Tibial nerve (tissue), 4 donors: ENCODE measurements at places on chromosomes 11 and 22.
A peak's percentile ranks its signal among the peaks of the same experiment; 100 is the strongest.

GRCh38 chr11:131591051-131591461 lies 220.6 kb downstream of the NTM start:
- no peaks in the 10 kb centered on the region for H3K36me3 ChIP-seq
- no peak overlapping the region for H3K4me3 ChIP-seq
- DNase-seq, result no peak
- no peaks in the 10 kb centered on the region for H3K27me3 ChIP-seq
- no peak overlapping the region for H3K27ac ChIP-seq

GRCh38 chr11:103491777-103492176 lies 382.6 kb downstream of the DYNC2H1 start:
- H3K4me1 ChIP-seq, result no peaks in the 10 kb centered on the region
- H3K27me3 ChIP-seq, result no peaks in the 10 kb centered on the region
- H3K36me3 ChIP-seq, result no peaks in the 10 kb centered on the region
- H3K4me3 ChIP-seq, result no peak overlapping the region

DNA sequence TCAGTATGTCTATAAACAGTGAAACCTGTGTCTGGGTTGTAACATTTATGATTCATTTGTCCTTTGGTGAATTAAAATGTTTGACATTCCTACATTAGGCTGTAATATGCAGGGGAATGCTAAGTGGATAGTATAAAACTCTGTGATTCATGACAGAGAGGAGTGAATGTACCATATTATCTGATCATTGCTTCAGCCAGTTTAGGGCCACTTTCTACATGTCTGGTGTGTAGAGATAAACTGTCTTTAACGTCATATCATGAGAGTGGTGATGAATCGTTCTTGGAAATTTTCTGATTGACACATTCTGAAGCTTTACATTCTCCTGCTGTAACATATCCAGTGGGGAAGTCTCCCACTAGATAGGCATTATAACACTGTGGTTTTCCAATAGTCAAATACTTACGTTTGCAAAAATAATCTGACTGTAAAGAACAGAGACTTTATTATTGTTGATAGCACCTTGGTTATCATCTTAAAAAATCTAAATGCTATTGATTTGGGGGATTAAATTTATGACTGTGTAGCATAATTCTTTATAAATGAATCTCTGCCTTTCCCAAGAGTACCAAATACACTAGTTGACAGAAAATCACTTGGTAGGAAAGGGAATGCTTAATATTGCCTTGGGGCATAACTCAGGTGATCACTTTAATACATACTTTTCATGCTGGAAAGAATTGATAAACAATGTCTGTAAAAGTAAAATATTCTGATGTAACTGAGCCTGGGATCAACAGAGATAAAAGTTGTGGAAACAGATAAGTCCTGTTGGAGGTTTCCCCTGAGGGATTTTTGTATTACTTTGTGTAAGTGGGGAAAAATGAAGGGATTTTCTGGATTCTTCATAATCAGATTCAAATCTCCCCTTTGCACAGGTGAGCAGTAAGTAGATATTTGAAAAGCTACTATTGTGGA lies 427.9 kb downstream of the JRKL start:
- no peaks in the 10 kb centered on the region for H3K4me1 ChIP-seq
- DNase-seq, result no peak
- no peaks in the 10 kb centered on the region for H3K36me3 ChIP-seq
- H3K4me3 ChIP-seq, result no peak overlapping the region

DNA sequence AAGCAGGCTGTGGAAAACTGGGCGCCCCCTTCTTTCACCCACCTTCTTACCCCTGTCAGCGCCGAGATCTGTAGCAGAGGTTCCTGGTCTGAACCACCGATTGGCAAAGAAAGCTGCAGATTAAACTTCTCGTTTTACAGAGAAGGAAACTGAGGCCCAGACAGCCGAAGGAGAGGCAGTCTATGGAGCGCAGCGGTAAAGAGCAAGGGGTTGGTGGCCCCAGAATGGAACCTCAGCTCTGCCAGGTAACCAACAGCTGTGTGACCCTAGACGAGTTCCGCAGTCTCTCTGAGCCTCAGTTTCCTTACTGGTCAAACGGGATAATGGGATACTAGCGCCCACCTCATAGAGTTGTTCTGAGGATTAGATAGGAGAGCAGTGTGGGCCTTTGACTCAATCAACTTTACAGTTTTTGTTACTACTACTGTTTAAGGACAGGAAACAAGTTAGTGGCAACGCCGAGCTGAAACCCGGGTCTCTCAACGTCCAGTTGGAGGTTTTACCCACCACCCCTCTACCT lies 3.1 kb upstream of the WT1 start:
- no peak overlapping the region for H3K4me3 ChIP-seq
- no peaks in the 10 kb centered on the region for H3K36me3 ChIP-seq
- H3K27ac ChIP-seq, result no peak overlapping the region
- no peak for DNase-seq
- peaks cover 10% of the 10 kb centered on the region for H3K4me1 ChIP-seq

DNA sequence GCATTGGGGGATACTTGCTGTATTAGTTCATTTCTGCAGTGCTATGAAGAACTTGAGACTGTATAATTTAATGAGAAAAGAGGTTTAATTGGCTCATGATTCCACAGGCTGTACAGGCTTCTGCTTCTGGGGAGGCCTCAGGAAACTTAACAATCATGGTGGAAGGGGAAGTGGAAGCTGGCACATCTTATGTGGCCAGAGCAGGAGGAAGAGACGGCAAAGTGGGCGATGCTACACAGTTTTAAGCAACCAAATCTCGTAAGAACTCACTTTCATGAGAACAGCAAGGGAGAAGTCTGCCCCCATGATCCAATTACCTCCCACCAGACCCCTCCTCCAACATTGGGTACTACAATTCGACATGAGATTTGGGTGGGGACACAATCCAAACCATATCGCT lies 55.1 kb downstream of the TMPRSS5 start:
- H3K4me3 ChIP-seq, result no peak overlapping the region
- no peaks in the 10 kb centered on the region for H3K27me3 ChIP-seq
- no peaks in the 10 kb centered on the region for H3K36me3 ChIP-seq
- DNase-seq, result no peak

- H3K36me3 ChIP-seq, result no peaks in the 10 kb centered on the region
- H3K27ac ChIP-seq, result no peak overlapping the region
- H3K4me3 ChIP-seq, result no peak overlapping the region
Measured at GRCh38 chr11:35134403-35135148, 4.4 kb upstream of the CD44 start.

DNA sequence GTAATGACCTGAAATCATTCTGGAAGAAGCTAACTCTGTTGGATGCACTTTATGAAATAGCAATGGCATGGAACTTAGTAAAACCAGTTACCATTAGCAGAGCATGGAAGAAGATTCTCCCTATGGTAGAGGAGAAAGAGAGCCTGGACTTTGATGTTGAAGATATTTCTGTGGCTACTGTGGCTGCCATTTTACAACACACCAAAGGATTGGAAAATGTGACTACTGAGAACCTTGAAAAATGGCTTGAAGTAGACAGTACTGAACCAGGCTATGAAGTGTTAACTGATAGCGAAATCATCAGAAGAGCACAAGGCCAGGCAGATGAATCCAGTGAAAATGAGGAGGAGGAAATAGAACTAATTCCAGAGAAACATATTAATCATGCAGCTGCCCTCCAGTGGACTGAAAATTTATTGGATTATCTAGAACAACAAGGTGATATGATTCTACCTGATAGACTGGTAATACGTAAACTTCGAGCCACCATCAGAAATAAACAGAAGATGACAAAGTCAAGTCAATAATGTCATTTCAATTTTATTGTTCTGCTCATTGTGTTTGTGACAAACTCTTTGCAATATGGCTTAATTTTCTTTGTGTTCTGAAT lies 2.0 kb downstream of the JRKL start:
- no peak overlapping the region for H3K4me3 ChIP-seq
- no peak for DNase-seq
- H3K4me1 ChIP-seq, result no peaks in the 10 kb centered on the region
- no peaks in the 10 kb centered on the region for H3K27me3 ChIP-seq
- H3K27ac ChIP-seq, result no peak overlapping the region

DNA sequence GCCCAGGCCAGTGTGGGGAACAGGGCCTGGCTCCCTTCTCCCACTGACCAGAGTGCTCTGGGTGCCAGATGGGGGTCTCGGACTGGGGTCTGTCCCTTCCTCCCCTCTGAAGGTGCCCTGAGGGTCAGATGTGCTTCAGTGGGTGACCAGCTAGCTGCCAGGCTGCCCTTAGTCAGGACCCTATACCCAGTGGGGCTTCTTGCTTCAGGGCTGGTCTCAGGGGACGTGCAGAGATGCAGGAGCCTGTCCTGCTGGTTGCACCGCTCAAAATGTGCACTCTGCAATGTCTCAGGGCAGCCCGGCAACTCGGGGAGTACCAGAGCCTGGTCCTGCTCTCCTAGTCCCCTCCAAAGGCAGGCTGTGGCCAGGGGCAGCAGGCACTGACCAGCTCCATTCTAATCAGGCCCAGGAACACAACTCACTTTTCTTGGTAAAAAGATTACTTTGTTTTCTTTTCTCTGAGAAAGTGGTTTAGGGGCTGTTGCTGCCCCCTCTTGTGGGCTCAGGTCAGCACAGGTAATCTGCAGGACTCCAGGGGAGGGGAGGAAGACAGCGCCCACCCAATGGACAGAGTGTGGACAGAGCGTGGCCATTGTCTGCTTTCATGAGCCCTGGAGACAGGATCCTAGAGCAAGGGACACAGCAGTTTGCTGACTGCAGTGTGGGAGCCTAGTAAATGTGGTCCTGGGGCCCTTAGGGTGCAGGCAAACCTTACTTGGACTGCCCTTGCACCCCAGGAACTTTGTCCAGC lies 80.9 kb downstream of the MED15 start:
- peaks cover 36% of the 10 kb centered on the region for H3K36me3 ChIP-seq
- no peaks in the 10 kb centered on the region for H3K27me3 ChIP-seq
- DNase-seq, result no peak
- H3K27ac ChIP-seq, result no peak overlapping the region
- no peaks in the 10 kb centered on the region for H3K4me1 ChIP-seq

- H3K36me3 ChIP-seq, result no peaks in the 10 kb centered on the region
- peaks cover 30% of the 10 kb centered on the region for H3K4me1 ChIP-seq
- H3K27me3 ChIP-seq, result no peaks in the 10 kb centered on the region
- no peak overlapping the region for H3K27ac ChIP-seq
- H3K4me3 ChIP-seq, result no peak overlapping the region
- no peak for DNase-seq
Measured at GRCh38 chr11:13318498-13319295, 41.1 kb downstream of the BMAL1 start.

- H3K4me1 ChIP-seq, result no peaks in the 10 kb centered on the region
- peaks cover 15% of the 10 kb centered on the region for H3K36me3 ChIP-seq
- DNase-seq, result no peak
- H3K4me3 ChIP-seq, result no peak overlapping the region
Measured at GRCh38 chr22:23888615-23889401, 5.4 kb upstream of the MIF start.

DNA sequence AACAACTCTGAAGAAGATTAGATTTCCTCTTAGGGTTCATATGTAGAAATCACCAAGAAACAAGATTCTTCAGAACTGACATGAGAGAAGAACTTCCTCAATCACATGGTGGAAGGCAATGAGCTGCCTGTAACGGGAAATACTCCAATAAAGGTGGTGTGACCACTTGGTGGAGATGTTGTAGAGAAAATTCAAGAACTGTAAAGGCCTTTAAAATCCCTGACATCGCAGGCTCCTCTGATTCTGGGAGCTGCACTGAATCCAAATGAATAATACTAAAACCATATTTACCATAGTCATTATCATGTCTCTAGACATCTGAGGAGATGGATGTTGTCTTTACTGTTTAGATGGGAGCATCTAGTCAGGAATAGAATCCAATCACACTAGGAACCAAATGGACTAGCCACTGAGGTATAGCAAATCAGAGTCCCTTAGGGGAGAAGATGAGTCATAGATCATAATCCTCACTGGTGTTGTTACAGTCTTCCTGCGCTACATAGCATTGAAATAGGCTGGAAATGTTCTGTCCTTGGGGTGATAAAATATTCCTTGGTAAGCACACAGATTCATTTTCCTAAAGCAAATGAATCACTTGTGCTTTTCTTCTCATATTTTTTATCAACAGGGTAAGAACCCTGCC lies 321.6 kb upstream of the TENM4 start:
- no peak for DNase-seq
- H3K27ac ChIP-seq, result no peak overlapping the region
- no peaks in the 10 kb centered on the region for H3K36me3 ChIP-seq
- no peaks in the 10 kb centered on the region for H3K4me1 ChIP-seq

GRCh38 chr11:123194337-123195187 lies 486 bp downstream of the CLMP start:
- peak overlapping the region; percentile 71 for H3K27ac ChIP-seq
- no peaks in the 10 kb centered on the region for H3K36me3 ChIP-seq
- DNase-seq, result no peak

DNA sequence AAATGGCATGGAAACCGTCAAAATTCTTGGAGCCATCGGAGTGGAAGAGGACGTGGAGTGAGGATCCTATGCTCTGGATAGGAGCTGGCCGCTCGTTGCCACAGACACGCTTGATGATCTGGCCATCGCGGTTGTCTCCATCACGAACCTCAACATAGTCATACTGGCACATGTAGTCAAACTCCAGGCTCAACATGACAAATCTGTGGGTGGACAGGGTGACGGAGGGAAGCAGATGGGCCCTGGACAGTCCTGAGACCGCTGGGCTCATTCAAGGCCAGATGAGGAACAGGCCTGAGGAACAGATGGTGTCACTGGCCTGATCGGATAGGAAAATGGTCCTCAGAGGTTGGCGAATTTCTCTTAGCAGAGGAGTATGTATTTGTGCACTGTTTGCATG lies 51.3 kb upstream of the SLC1A2 start:
- no peak overlapping the region for H3K27ac ChIP-seq
- DNase-seq, result no peak
- H3K27me3 ChIP-seq, result no peaks in the 10 kb centered on the region
- no peaks in the 10 kb centered on the region for H3K4me1 ChIP-seq
- H3K36me3 ChIP-seq, result no peaks in the 10 kb centered on the region
- H3K4me3 ChIP-seq, result no peak overlapping the region

DNA sequence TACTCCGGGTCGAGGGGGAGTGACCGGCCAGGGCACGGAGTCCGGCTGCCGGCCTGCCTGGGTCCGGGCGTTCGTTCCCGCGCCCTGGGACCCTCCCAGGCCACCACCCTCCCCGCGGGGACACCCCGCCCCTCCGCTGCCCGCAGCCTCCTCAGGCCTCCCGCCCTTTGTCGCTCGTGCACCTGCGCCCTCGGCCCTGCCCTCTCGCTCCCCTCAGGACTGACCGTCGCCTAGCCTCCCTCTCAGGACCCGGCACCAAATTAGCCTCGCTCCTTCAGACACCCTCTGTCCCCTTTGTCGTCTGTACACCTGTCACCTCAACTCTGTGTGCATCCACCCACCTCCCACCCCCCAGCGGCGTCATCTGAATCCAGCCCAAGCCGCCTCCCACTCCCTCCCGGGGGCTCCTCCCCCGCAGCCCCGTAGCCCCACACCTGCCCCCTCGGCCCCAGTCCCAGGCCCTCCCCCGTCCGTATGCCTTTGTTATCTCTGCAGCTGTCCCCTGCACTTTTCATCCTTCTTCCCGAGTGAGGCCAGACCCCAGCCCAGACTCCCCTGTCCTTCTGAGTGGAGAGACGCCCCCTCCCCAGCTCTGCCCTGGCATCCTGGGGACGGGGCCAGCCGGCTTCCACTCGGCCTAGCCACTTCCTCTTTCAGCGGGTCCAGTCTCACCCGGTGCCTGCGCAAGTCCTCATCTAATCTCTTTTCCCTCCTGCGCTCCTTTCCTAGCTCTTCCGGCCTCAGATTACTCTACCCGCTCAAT lies 643 bp downstream of the TIGD3 start:
- peak overlapping the region; percentile 34 for H3K27ac ChIP-seq
- H3K36me3 ChIP-seq, result no peaks in the 10 kb centered on the region
- H3K4me3 ChIP-seq, result peak overlapping the region; percentile 83
- DNase-seq, result no peak
- H3K27me3 ChIP-seq, result peaks cover 6% of the 10 kb centered on the region
- peaks cover 8% of the 10 kb centered on the region for H3K4me1 ChIP-seq

- DNase-seq, result no peak
- peaks cover 6% of the 10 kb centered on the region for H3K36me3 ChIP-seq
- H3K27me3 ChIP-seq, result no peaks in the 10 kb centered on the region
- no peak overlapping the region for H3K4me3 ChIP-seq
- peaks cover 25% of the 10 kb centered on the region for H3K4me1 ChIP-seq
Measured at GRCh38 chr11:76033699-76034098, 172.6 kb downstream of the WNT11 start.
